ENCODE measurements at places on chromosomes 2 and 18.

- no peak for DNase-seq
Measured at GRCh38 chr2:70683455-70683854, 84.5 kb downstream of the ADD2 start.

DNA sequence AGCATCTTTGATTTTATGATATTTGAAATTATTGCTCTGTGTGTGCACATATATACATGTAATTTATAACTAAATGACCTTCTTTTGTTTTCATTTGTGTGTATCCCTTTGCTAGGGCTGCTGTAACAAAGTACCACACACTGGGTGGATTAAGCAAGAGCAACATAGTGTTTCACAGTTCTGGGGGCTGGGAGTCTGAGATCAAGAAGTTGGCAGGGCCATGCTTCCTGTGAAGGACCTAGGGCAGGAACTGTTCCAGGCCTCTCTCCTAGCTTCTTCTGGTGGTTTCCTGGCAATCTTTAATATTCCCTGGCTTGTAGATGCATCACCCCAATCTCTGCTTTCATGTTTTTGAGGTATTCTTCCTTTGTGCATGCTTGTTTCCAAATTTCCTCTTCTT, 1043.9 kb downstream of the TSN start:
- no peak for DNase-seq

- no peak for DNase-seq
Measured at GRCh38 chr2:57828221-57828620, 218.4 kb upstream of the VRK2 start.

DNA sequence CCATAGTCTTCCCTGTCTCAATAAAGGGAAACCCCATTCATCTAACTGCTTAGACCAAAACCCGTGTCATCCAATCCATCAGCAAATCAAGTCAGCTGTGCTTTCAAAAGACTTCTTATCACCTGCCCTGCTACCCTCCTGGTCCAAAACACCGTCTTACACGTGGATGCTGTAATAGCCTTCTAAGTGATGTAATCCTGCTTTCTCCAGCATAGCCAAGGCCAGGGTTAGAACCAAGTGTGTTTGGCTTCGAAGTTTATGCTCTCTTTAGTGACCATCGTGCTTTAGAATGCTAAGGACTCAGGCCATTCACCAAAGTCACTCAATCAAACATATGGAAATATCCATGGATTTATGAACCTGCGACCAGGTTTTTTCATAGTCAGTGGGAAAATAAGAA, 25.5 kb downstream of the NEB start:
- no peak for DNase-seq

GRCh38 chr2:8517850-8518498, 163.9 kb upstream of the ID2 start:
- DNase-seq: no peak

- no peak for DNase-seq
Measured at GRCh38 chr2:134253804-134254203, at the start of gene MGAT5. TSS of gene MGAT5 (plus strand) at chr2:134254072. CDS start at chr2:134254404, 332 bp downstream.

GRCh38 chr2:16737812-16738211, 72.2 kb upstream of the CYRIA start:
- no peak for DNase-seq

GRCh38 chr2:37378411-37378810, 34.0 kb downstream of the QPCT start:
- DNase-seq: no peak

- DNase-seq: no peak
Measured at GRCh38 chr2:12070581-12070980, 324.1 kb downstream of the LPIN1 start.

DNA sequence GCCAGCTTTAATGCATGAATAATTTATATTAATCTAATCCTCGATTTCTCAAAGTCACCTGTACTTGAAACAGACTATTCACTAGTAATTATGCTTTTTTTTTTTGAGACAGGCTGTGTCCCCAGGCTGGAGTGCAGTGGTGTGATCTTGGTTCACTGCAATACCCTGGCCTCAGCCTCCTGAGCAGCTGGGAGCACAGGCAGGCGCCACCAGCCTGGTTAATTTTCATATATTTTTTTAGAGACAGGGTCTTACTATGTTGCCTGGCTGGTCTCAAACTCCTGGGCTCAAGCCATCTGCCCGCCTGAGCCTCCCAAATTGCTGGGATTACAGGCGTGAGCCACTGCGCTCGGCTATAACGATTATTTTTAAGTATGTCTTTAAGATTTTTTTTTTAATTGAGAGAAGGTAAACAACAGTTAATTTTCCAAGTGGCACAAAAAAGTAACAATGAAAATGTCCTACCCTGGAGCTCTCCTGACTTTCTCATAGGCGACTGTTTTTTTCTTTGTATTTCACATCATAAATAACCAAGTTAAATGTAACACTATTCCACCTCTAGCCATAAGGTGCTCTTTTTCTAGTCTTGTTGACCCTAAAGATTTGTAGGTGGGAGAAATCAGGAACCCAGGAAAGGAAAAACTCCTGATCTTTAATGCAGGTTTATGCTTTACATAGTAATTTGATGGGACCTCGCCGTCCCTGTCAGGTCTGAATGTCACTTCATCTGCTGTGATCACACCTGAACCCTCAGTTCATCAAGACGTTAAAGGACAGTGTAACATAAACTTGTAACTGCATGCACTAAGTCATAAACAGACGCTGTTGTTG, 1.3 kb upstream of the ANKRD12 start:
- no peak for DNase-seq

DNA sequence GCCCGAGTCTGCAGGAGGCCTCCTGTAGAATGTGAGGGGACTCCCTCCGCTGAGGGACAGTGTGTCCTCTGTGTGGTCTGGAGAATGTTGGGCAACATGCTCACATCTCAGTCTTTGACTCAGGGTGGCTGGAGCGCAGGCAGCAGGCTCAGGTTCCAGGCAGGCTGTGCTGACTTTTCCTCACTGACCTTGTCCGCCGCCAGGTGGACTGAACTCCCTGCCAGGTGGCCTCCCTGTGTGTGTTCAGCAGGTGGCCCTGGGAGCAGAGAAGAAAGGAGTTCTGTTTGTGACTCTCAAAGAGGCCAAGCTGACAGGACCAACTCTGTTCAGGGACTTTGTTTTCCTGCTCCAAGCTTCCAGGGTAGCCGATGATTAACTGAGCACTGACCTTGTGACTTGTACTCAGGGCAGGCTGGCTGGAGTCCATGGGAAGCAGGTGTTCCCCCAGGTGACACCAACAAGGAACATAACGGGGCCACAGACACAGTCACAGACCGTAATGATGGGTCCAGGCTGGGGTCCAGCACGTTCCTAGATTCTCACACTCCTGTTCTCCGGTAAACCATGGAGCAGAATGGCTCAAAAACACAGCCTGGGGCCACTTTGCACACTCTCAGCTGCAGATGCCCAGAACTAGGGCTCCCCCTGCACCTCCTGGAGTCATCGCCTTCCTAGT, 439.8 kb downstream of the RNF144A start:
- no peak for DNase-seq

DNA sequence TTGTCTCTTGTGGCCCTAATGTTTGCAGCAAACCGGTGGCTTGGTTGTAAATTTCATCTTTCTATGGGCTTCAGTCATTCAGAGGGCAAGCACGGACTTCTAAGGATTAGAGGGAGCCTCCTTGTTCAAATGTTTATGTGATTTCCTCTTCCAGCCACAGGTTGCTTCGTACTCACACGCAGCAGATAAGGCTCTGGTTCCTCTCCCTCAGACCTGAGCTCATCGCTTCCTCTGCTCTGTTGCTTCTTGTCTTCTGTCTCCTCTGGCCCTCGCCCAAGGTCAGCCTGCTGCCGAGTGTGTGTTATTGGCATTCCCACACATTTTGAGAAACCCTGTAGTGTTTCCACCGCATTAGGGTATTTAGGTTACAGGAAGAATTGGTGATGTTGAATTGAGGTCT, 44.0 kb downstream of the MYL12B start:
- DNase-seq: no peak

DNA sequence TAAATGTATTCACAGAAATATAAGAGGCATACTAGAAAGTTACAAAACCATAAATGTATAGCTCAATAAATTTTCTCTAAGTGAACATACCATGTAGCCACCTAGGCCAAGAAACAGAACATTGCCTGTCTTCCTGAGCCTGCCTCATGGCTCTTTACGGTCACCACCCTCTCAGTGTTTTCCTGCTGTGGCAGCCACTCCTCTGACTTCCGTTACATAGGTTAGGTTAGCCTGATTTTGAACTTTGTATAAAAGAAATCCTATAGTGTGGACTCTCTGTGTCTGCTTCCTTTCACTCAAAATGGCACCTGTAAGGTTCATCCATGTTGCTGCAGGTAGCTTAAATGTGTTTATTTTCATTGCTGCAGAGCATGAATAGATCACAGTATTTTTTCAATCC, 11.6 kb upstream of the ST3GAL5 start:
- DNase-seq: no peak

DNA sequence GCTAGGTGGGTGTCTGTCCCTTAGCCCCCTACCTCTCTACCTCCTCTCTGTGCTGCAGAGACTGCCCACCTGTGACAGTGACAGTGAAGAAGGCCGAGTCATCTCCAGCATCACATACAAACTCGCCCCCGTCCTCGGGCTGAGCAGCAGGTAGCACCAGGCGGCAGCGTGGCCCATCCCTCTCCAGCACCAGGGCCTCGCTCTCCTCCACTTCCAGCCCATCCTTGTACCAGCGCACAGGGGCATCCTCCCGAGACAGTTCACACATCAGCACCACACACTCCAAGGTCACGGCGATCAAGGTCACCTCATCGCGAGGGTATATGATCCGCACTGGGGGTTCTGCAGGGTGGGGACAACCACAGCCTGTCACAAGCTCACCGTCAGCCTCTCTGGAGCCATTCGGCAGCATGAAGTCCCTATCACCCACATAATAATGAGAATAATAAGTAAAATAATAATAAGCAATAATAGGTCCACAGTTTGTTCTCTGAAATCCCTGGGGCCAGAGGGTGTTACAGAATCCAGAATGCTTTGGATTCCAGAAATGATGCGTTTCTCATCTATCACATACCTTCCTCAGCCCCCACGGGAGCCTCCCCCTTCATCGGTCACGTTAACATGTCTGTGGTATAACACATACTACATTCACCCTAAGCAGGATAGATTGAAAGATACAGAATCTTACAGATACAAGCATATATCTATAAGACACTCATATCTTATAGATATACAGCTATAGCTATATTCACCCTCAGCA, 12.0 kb downstream of the OBSL1 start:
- no peak for DNase-seq

GRCh38 chr18:10249801-10250200, 204.6 kb upstream of the APCDD1 start:
- DNase-seq: peak; percentile 46
